ENCODE measurements at places on chromosomes 3 and 15. TPM values are rescaled to one million over a fixed set of nuclear protein-coding genes. Genes with fewer than 3 reads are reported as not detected.

The EIF4A2 gene
- 143 TPM for total RNA-seq

The CLRN1 gene
- not detected for total RNA-seq

The LAMB2 gene
- total RNA-seq, result 172 TPM

The RTP4 gene
- total RNA-seq, result 1.9 TPM

The TEX55 gene
- total RNA-seq, result not detected

The SCAPER gene
- 6.9 TPM for total RNA-seq

The CLCN2 gene
- total RNA-seq, result 4.8 TPM

The CCDC54 gene
- not detected for total RNA-seq

The LRTM1 gene
- total RNA-seq, result not detected

The GPR62 gene
- total RNA-seq, result not detected

The GRK7 gene
- not detected for total RNA-seq

The TNNC1 gene
- total RNA-seq, result 0.25 TPM

The C3orf20 gene
- 0.13 TPM for total RNA-seq

The NAALADL2 gene
- total RNA-seq, result 4.2 TPM

The GPR156 gene
- not detected for total RNA-seq

- no peak for DNase-seq
These were observed 58.8 kb upstream of the GOLGA8A start for GRCh38 chr15:34496207-34496995.

GRCh38 chr3:159200176-159200575 is 398.3 kb downstream of the MFSD1 start:
- no peak for DNase-seq

DNA sequence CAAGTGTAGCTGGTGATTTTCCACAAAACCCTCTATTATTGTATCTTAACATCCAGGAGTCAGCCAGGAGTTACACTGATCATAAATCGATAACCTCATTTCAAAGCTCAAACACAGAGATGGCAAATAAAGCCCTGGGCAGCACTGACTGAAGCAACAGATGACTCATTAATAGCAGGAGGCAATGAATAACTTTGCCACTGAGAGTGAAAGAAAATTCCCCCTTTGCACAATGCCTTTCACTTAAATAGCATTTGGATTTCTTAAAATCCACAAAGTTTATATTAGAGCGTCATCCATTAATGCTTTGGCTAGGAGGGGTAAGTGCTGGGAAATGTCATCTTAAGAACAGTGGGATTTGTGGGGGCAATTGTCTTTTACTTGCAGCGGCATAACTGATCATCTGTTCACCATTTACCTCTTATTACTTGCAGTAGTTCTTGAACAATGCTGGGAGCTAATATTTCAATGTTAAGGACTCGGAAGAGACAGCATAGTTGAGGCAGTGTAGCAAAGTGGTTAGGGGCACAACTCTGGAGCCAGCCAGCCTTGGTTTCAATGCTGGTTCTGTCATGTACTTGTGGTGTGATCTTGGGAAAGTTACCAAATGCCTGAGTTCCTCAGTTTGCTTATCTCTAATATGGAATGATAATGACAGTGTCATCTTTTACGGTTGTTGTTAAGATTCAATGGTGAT is 630.4 kb upstream of the TBL1XR1 start:
- DNase-seq, result peak; percentile 58

- DNase-seq, result no peak
These were observed 7.9 kb upstream of the BNC1 start for GRCh38 chr15:83292317-83292716.

DNA sequence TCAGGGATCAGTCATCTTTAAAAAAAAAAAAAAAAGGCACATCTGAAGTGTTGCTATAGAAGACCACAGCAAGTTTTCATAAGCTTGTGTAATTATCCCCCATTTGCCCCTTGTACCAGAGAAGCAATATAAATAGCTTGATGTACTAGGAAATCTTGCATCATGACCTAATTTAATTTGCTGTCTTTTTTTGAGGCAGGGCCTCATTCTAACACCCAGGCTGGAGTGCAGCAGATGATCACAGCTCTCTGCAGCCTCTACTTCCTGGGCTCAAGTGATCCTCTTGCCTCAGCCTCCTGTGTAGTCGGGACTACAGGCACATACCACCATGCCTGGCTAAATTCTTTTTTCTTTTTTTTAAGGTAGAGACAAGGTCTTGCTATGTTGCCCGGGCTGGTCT is 88.7 kb downstream of the ARIH1 start:
- DNase-seq, result no peak

DNA sequence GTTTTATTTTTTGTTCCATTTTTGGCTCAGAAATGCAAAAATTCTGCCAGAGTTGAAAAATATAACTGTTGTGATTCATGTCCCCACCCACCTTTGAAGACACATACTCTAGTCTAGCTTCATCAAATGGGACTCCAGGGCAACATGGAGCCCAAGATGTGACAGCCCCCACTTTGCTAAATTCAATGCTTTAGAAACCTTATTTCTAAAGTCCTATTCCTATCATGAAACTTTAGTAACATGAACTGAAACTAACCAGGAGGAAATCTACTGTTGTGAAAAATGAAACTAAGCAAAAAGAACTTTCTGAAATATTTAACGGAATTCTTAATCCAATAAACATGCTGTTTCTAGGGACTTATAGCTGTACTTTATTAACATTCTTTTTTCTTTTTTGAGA is 20.3 kb downstream of the UBP1 start:
- no peak for DNase-seq

DNA sequence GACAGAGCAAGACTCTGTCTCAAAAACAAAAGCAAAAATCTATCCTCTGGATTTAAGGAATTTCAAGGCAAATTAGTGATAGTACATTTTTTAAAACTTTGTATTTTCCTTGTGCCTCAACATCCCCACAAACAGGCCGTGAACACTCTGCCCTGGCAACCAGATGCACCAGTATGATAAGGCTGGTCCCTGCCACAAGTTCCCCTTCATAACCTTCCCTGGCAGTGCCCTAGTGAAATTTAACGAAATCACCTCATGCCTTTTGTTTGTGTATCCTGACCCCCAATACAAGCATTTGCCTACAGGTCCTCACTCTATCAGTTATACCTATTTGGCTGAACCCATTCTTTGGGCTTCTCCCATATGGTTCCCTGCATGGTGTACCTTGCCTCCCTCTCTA is 107.4 kb upstream of the FLNB start:
- DNase-seq, result no peak

DNA sequence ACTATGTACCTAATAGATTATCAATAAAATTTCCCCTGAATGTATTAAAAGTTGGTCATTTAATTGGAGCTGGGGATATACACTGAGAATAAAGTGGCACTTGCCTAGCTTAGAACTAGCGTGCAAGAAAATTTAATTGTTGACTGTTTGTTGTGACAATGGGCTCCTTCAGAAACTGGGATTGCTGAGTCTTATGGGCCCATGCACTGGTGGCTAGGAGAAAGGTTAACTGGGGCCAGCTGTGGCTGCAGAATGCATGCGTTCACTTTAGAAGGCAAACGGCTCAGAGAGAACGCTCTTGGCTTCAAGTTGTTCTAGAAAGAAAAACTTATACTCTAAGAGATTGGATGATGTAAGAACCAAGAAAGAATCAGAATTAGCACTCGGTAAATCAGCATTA is 18.7 kb upstream of the LPP start:
- DNase-seq, result no peak

- DNase-seq, result no peak
These were observed 1.3 kb downstream of the NEIL1 start for GRCh38 chr15:75348034-75348561.

GRCh38 chr15:27589260-27589659 is 509.9 kb downstream of the OCA2 start:
- DNase-seq, result no peak

GRCh38 chr3:6921066-6921465 is 60.2 kb downstream of the GRM7 start:
- peak; percentile 79 for DNase-seq

DNA sequence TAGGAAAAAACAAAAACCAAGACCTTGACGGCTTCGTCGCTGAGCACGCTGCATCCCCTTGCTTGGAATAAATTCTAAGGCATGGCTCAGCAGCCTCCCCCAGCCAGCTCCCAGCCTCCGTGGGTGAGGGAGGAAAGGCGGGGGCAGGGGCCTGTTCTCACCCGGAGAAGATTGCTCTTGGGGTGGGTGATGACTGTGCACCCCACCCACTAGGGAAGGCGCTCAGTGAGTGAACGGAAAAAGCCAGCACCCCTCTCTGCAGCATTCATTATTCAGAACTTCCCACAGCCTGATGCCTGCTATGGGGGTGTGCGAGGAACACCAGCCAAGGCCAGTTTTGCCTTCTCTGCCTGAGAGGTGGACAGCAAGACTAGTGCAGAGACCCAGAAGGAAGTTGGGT is 19.3 kb upstream of the NTRK3 start:
- no peak for DNase-seq

GRCh38 chr3:118554148-118554838 is 480.4 kb downstream of the IGSF11 start:
- DNase-seq, result no peak

DNA sequence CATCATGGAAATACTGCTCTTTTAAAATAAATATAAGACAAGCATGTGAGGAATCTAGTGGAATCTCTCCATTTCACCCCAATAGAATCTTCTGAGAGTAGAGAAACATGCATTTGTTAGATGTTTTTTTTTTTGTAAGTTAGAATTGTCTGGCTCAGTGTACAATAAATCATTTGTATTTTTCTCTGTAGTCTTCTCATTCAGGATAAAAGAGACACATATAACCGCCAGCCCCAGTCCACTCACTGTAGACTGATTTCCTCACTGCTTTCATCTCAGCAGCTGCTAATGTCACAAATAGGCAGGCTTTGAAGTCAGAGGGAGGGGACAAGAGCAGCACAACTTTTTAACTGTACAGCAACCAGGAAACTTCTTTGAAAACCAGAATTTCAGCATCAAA is 140.2 kb upstream of the RBMS3 start:
- DNase-seq, result no peak

- no peak for DNase-seq
These were observed 26.9 kb downstream of the MKRN2OS start for GRCh38 chr3:12518261-12519028.

- DNase-seq, result no peak
These were observed 503.6 kb upstream of the NAALADL2 start for GRCh38 chr3:174355505-174355904.

DNA sequence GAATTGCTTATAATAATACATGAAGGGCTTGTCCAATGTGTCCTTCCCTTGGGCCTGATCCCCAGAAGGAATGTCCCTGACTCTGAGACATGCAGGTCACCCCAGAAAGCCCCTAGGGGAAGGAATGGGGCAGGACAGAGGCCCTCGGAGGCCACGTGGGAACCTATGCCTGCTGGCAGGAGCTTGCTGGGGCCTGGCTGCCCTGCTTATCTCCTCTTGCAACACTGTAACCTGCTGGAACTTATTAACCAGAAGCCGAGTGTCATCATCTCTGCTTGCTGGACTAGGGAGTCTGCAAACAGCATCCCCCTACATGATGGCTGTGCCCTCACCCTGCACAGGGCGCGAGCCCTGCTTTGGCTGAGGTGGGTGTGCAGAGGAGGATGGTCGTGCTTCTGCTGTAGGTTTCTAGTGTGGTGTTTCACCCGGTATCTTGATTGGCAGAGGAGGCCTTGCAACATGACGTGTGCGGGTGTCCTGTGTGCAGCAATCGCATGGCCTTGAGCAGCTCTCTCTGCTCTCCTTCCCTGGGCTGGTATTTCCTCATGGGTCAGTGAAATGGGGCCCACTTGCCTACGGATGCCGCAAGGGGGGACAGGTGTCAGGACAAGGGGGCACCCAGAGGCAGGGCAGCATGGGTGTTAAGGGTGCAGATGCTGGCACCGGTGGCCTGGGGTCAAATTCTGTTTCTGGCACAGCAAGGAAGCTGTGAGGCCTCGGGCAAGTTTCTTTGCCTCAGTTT is 5.0 kb downstream of the CHST13 start:
- DNase-seq, result peak; percentile 93

- peak; percentile 80 for DNase-seq
These were observed 135.0 kb downstream of the TJP1 start for GRCh38 chr15:29687204-29687815.

DNA sequence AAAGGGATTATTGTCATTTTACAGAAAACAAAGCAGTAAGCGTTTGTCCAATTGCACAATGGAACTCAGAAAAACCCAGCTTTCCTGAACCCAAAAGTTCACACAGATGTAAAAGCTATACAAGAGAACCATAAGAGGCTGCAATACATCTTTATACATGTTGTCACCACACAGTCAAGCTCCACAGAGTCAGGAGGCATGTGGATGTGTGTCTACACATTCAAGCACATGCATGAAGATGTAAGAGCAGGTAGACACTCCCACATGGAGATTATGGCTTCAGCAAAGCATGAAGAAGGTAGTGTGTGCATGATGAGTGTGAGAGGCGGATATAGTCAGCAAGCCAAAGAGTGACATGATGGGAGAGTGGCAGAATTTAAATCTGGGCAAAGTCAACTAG is 124.7 kb upstream of the THBS1 start:
- DNase-seq, result no peak

DNA sequence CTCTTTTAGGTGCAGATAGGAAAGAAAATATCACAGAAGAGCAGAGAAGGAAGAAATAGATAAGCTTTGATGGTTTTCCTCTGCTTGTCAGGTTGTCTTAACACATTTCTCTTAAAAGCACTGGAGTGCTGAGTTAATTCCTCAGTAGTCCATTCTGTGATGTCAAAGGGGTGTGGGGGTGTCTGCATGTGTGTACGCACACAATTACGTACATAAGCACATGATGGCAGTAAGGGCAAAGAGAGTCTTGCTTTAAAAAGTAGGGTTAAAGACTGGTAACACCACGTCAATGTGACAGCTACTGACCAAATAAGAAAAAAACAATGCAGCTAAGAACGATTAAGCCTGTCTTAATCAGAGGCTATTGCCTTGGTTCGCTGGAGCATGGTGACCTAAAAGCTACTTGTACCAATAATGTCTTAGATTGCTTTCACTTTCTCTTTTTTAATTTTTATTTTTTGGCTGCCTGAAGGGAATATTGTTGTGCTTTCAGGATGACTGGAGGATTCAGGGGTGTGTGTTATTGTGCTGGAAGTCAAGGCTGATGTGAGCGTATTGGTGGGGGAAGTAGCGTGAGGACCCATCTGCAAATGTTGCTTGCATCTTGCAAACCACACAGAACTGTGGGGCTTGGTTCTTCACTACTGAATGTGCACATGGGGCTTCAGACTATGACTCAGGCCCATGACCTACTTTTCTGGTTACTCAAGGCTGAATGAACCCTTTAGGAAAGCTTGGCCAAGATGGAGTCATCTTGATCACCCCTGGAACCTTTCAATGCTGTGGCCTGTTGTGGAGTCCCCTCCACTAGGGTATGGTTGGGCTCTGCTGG is 417.8 kb upstream of the TPM1 start:
- no peak for DNase-seq

DNA sequence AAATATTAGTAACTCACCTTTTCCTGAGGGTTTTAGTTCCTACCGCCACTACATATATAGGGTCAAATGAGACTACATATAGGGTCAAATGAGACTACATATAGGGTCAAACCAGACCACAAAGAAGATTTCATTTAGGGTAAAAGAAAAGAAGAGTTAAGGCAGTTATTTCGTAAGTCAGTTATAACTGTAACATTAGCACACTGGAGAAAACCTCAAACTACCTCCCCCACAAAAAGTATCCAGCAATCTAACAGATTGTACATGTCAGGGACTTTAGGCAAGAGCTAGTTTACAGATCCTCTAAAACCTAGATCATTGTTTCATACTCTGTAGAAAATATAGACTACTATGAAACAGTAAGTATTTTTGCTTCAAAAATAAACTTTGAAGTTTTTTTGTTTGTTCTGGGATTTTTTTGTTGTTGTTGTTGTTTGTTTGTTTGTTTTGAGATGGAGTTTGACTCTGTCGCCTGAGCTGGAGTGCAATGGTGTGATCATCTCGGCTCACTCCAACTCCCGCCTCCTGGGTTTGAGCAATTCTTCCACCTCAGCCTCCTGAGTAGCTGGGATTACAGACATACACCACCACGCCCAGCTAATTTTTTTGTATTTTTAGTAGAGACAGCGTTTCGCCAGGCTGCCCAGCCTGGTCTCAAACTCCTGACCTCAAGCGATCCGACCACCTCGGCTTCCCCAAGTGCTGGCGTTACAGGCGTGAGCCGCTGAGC is 92.4 kb upstream of the CGNL1 start:
- DNase-seq, result no peak
